ENCODE measurements at places on chromosomes 4 and X.

DNA sequence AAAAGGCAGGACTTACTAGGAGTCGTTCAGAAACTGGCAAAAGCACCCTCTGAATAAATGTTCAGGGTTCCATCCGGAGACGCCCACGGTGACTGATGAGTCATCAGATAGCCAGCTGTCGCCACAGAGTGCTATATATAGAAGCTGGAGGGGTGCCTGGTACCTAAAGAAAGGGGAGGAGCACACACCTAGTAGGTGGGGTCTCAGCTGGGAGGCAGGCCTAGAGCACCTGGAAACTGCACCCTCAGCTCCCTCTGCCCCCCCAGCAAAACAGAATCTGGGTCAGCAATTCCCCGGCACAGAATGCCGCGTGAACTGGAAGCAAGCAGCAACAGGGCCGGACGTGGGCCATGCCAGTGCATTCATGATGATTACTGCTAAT is 242.0 kb downstream of the BCOR start:
- DNase-seq = peak; percentile 30

- DNase-seq = no peak
These were observed 549.9 kb upstream of the AMOT start for GRCh38 chrX:113390531-113390930.

DNA sequence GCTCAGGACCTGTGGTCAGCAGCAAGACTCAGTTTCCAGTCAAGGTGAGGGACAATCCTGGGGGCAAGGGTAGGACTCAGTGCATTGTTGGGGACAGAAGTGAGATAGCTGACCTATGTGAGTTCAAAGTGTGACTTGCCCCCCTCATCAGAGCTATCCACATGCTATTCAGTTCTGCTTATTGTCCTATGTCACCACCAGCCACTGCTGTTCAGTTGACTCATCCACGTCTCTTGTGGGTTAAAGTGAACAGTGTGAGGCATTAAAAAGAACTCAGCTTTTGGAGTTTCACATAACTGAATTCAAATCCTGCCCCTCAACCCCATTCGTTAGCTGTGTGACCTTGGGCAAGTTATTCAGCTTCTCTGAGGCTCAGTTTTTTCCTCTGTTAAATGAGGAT is 4.4 kb upstream of the APLN start:
- DNase-seq = no peak

DNA sequence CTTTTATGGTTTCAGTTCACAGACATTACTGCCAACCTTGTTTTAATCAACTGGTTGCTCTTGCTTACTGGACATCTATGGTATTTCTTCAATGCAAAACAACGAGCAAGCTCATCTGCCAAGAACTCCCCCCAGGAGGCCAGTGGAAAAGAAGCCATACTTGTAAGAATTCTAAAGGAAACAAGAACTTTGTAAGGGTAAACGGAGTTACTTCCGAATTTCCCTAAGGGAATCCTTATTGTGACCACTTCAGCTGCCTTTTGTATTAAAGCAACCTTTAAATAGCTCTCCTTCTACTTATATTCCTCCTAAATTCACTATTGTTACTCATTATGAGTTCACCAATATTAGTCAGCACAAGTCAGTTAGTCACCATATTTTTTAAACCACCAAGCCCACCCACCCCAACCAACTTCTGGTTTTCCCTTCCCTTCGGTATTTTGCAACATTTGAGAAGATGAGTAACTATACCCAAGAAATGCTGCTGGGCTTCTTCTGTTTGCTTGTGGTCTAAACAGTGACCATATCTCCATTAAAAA is 602.8 kb upstream of the DIPK2B start:
- no peak for DNase-seq

DNA sequence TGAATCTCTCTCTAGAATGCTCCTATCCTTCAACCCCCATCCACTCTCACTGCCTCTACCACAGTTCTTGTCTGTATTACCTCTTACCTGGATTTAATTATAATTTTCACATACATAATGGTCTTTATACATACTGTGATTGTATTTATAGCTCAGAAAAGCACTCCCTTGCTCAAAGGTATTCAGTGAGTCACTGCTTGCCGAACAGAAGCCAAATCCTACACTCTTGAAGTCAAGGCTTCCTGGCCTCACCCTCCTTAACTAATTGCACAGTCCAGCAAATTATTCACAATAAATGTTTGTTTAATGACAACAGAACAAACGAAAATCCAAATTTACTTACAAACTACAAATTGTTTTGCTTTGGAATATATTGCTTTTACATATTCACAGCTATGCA is 159.5 kb downstream of the KLHL13 start:
- DNase-seq = no peak

GRCh38 chr4:7354927-7355326 is 79.8 kb downstream of the PSAPL1 start:
- DNase-seq = no peak

GRCh38 chr4:75398501-75398900 is 115.7 kb downstream of the RCHY1 start:
- DNase-seq = no peak

GRCh38 chr4:69524706-69525105 is 29.0 kb upstream of the UGT2B4 start:
- no peak for DNase-seq

DNA sequence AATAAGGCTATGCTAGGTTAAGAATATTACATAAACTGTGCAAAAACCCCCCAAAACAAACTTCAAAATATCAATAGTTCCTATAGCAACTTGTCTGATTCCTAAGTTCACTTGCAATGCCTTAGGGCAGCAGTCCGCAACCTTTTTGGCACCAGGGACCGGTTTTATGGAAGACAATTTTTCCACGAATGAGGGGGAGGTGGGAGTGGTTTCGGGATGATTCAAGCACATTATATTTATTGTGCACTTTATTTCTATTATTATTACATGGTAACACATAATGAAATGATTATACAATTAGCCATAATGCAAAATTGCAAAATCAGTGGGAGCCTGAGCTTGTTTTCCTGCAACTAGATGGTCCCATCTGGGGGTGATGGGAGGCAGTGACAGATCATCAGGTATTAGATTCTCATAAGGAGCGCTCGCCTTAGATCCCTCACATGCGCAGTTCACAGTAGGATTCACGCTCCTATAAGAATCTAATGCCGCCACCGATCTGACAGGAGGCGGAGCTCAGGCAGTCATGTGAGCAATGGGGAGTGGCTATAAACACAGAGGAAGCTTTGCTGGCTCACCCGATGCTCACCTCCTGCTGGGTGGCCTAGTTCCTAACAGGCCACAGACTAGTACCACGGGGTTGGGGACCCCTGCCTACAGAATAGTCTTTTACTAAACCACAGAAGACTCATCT is 39.7 kb downstream of the ACOX3 start:
- DNase-seq = no peak

DNA sequence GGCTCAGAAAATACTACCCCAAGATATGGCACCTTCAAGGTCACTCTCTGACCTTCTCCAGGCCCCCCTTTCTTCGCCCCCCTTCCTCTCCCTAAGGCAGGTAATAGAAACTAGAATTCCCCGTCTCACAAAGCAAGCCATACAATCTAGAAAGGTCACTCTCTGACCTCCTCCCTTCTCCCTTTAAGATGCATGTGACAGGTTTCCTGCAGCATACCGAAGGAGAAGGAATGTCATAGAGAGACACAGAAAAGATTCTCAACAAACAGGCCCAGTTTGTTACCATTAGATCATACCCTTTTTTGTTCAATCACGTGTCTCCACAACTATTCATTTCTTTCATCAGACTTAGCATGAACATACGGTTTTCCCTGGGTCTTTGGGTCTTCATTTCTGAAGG is 51.2 kb upstream of the RBMXL3 start:
- no peak for DNase-seq

DNA sequence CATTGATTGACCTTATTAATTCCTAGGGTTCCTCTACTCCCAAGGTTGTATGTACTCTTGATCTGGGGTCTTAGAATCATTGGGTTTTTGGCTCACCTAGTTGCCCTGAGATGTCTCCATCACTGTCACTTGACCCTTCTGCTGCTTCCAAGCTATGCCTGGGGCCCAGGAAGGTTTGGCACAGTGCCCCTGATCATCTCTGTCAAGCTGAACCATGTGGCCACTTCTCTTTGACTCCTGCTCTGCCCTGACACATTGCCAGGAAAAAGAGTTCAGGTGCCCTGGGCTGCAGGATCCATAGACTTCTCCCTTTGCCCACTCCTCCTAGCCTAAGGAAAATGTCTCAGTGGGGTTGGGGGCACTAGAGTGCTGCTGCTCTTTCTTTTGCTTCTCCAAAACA is 3.9 kb upstream of the CHST7 start:
- DNase-seq = no peak

DNA sequence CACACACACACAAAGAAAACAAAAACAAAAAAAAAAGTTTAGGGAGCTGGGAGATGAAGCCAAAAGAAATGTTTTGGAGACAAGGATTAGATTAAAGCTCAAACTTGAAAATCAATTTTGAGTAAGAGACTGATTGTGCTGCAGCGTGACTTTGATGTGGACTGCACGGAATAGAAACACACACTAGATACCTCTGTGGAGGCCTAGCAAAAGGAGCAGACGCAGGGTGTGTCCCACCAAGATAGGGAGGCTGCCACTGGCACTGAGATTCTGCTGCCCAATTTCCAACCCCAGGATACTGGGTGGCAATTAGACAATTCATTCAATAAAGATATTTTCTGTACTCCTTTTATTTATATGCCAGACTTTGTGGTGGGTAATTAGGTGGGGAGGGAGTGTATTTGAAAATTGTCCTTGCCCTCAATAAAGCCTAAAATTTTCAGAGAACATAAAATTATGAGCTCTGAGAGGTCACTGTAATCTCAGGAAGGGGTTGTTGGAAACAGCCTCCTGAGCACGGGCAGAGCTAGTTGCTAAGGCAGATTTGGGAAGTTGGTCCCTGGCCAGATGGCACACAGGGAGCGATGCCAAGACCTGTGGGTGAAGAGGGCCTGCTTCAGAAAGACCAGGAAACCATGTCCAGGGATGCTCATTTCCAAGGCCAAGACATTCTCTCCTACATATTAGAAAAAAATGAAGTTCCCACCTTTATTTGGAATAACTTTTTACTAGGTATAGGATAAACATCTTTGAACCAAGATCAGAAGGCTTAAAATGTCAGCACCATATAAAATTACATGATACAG is 1.9 kb upstream of the PPP3CA start:
- DNase-seq = no peak

DNA sequence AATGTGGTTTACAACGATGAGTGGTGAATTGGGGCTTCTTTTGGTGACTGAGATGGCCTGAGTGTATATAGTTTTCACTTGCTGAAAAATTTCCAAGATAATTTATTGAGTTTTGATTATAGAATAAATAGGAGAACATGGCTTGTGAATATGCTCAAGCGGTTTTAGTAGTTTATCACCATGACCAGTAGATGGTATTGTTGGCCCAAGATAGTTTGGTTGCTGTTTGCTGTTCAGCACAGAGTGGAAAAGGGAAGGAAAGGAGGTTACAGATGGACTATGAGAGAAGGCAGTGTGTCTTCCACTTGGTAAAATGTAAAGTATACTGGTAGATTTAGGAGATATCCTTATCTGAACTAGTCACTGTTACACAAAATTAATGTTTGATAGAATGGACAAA is 55.8 kb upstream of the POU4F2 start:
- no peak for DNase-seq

DNA sequence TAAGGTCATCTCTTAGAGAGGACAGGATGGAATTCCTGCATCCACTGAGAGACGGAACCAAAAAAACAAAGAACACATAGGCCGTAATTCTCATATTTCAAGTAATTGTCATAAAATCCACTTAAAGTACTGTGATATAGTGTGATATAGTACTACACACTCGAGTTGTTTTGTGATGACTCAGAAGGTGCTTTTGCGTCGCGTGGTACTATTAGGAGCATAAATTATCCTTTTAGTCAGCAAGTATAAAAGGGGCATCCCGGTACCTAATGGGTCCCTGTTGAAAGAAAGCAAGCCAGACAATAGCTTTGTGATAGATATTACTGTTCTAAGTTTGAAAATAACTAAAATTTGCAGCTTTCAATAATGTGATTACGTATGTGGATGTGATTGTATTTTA is 55.3 kb downstream of the GPR143 start:
- no peak for DNase-seq

- DNase-seq = no peak
These were observed 38.9 kb upstream of the PHEX start for GRCh38 chrX:21993265-21993664.

DNA sequence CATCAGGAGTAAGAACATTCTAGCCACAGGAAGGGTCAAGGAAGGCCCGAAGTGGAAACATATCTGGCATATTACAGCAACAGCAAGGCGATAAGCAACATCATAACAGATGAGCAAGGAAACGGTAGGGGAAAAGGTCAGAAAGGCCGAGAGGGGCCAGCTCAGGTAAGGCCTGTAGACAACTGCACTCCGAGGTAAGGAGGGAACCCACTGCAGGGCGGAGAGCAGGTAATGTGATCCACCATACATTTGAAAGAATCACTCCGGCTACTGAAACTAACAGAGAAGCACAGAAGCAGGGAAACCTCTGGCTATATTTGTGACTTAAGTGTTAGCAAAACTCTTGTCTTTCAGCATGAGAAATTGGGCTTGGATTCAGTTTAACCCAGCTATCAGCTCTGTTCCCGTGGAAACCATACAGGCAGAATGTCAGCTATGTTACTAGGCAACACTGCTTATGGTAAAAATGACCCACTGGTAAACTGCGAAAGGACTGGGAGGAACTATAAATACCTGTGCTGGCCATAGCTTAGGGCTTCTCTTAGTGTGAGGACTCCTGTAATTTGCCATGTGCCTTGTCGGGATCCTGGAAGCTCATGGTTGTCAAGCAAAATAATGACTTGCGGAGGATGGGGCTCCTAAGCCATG is 31.0 kb downstream of the FRYL start:
- no peak for DNase-seq

GRCh38 chr4:2301806-2302205 is 39.9 kb upstream of the MXD4 start:
- DNase-seq = no peak

DNA sequence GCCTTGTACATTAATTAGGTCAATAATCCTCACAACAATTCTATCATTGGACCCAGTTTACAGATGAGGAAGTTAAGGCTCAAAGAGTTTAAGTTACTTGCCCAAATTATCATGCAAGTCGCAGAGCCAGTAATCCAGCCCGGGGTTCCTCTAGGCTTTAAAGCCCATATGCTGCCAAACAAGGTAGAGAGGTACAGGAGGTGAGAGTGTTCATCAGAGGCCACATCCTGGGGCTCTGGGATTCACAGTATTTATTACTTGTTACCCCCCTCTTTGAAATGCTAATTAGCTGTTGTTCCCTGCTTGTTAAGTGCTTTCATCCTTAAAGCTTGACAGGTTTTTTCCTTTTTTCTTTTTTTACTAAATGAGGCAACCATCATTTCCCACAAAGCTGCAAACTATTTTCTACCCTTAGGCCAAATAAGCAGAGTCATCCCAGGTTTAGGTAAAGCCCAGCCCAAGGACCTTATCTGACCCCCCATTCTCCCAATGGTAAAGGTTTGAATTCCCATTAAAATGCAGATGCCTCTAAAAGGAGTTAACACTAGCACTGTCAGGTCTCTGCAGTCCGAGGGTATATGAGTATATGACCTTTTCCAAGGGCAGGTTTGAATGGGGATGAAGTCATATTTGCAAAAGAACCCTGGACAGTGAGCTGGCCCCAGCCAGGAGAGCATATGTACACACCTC is 150.3 kb downstream of the SOX3 start:
- DNase-seq = no peak

- no peak for DNase-seq
These were observed 9.2 kb upstream of the RNF150 start for GRCh38 chr4:141142423-141142822.

- no peak for DNase-seq
These were observed 40.2 kb upstream of the NDNF start for GRCh38 chr4:121112530-121112929.

GRCh38 chrX:9664224-9664623 is 101.4 kb downstream of the GPR143 start:
- no peak for DNase-seq

Data from activated CD8-positive, alpha-beta memory T cell treated with anti-CD3 and anti-CD28 coated beads for 48 hours (primary cell).